HuH-7.5 (cell line): ENCODE measurements at places on chromosomes 12 and 14.

DNA sequence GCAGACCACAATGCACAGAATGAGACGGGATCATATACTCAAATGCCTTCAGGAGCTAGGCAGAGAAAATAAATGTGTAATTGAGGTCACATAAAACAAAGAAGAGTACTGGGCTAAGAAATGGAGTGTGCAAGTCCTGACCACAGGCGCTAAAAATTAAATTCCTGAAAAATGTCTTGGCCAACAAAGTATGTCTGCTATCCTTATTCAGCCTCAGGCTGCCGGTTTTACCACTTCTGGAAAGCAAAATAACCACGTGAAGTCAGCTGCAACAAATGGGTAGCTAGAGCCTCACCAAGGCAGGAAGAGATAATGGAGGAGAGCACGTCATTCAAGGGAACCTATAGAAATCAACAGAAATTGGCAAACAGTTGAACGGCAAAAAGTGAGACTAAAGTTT lies 3.1 kb downstream of the PYGL start:
- no peak for DNase-seq

DNA sequence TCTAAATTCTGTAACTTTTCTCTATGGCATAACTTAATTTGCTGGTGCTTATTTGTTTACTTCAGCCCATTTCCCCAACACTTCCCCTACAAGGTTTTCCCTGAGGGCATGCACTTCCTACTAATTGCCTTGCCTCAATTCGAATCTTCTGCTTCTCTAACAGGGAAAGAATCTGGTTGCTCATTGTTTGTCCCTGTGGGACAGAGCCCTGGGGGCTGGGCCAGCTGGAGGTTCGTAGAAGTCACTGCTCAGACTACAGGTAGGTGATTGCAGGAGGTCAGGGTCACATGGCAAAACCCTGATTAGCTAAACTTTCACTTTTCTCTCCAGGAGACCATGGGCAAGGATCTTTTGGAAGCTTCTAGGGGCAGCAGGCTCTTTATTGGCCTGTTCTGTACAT lies 72.0 kb downstream of the ZFC3H1 start:
- DNase-seq: peak; percentile 9

DNA sequence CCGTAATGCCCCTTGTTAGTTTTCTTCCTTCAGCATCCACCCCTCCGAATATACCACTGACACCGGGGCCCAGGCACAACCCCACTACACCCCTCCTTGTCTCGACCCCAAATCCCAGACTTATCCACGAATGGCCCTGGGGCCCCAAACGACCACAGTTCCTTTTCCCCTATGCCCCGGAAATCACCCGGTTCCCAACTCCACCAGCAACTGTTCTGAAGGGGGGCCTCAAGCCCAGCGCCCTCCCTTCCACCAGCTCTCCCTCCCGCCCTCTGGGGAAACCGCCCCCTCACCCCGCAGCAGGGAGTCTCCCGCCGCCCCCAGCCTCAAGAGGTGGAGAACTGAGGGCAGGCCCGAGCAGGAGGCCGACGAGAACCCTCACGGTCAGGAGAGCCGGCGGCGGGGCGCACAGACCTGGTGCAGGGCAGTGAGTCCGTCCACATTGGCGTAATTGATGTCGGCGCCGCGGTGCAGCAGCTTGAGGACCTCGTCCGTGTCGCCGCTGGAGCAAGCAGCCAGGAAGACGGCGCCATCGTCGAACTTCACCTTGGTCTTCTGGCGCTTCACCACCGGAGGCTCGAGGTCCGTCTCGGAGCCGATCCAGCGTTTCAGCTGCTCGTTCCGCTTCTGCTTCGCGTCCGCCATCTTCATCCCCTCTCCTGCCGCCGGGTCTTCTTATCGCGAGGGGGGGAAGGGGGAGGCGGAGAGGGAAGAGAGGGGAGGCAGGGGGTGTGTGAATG lies 446 bp downstream of the PPP1R12A start:
- DNase-seq: no peak

DNA sequence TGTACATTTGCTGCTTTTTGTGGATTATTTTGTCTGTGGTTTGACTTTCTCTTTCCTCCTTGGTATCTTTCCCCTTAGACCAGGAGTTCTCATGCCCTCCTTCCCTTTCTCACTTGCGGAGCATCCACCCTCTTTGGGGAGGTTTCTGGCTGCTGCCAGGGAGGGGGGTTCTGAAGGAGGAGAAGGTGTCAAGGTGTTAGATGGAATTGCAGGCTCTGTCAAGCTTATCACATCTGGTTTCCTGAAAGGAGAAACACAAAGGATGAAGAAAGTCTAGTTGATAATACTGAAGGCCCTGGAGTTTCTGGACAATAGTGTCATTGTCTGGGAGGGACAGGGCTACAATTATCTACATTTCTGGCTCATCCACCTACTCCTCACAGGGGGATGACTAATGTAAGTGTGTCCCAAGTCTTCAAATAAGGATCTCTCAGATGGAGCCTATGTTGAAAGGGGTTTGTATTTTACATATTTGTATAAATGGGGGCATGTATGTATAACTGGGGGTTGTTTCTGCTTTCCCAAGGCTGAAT lies 217.3 kb upstream of the CCDC196 start:
- no peak for DNase-seq
